ENCODE measurements at places on chromosomes 3 and 15.

GRCh38 chr3:50125541-50126286, 29.4 kb upstream of the SEMA3F start:
- no peak for DNase-seq

DNA sequence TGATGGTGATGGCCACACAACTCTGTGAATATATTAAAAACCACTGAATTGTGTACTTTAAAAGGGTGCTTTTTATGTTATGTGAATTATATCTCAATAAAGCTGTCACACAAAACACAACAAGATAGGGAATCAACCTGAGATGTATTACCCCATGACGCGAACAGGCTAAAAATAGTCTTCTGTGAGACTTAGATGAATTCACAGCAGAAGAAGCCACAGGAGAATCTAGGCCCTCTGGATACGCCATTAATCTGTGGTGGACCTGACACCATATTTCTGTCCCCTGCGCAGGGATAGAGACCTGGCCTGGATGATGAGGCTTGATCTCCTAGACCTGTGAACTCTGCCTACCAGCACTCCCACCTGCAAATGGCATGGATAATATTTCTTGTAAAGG, 146.0 kb upstream of the HACD2 start:
- DNase-seq, result no peak

DNA sequence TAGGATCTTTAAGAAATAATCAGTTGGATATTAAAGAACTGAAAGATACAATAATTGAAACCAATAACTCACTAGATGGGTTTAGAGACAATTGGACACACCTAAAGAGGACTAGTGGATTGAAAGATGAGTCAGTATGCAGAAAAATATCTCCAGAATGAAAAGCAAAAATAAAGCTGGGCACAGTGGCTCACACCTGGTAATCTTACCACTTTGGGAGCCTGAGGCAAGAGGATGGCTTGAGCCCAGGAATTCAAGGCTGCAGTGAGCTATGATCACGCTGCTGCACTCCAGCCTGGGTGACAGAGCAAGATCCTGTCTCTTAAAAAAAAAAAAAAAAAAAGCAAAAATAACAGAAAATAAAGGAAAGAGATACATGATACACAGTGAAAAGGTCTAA, 37.4 kb upstream of the CCDC174 start:
- DNase-seq, result no peak

DNA sequence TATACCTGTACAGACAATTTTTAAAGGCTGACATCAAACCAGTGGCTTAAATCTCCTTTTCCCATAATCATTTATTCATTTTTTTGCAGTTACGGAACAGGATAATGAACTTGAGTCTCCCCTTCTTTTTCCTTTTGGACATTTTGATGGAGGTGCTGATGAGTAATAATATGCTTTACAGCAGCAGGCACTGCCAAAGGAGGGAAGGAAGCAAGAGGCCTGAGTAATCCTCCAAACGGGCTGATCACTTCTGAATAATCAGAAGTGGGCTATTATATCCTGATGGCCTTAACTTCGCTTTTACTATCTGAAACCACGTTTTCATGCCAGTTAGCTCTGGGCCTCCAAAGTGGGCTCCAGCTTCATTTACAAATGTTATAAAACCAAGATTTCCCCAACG, 527.2 kb downstream of the FOXP1 start:
- no peak for DNase-seq

DNA sequence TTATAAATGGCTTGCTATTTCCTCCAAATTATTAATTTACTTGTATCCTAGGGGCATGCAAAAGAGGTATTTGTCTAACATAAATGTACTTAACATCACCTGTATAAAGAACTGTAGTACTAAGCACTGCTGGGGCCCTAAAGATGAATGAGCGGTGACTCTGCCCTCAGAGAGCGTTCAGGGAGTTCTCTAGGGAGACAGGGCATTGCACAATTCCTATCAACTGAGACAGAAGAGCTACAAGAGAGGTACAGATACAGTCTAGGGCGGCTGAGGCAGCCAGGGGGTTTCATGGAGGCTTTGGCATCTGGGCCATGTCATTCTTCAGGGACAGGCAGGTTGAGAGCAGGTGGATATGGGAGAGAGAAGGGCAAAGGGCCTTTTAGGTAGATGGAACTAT, 39.9 kb upstream of the PARL start:
- no peak for DNase-seq

- no peak for DNase-seq
Observed at GRCh38 chr15:70248116-70249025, 150.7 kb upstream of the TLE3 start.
